ENCODE measurements at places on chromosomes 2 and 18. TPM values are rescaled to one million over a fixed set of nuclear protein-coding genes. Genes with fewer than 3 reads are reported as not detected.

Gene HRH4
- 1.1 TPM for polyA plus RNA-seq

Gene RAB27B
- polyA plus RNA-seq: 1.1 TPM

Gene LPIN2
- polyA plus RNA-seq: 96.5 TPM

Gene ATP6V1B1
- not detected for polyA plus RNA-seq

Gene DAPL1
- not detected for polyA plus RNA-seq

Gene TEKT4
- polyA plus RNA-seq: not detected

Gene HAUS1
- 39.6 TPM for polyA plus RNA-seq

Gene CHCHD5
- 40.2 TPM for polyA plus RNA-seq

Gene NEU2
- not detected for polyA plus RNA-seq

Gene FECH
- 15.8 TPM for polyA plus RNA-seq

Gene ASB18
- not detected for polyA plus RNA-seq

Gene STARD6
- 0.46 TPM for polyA plus RNA-seq

Gene HOXD12
- not detected for polyA plus RNA-seq

Gene SIX3
- polyA plus RNA-seq: not detected

Gene DPYSL5
- polyA plus RNA-seq: not detected

Gene CGREF1
- 0.36 TPM for polyA plus RNA-seq

Gene TM4SF20
- not detected for polyA plus RNA-seq

Gene CCDC141
- polyA plus RNA-seq: 2.4 TPM

Gene IL37
- not detected for polyA plus RNA-seq

Gene CACNB4
- polyA plus RNA-seq: not detected

Gene ARPC2
- 843 TPM for polyA plus RNA-seq

Gene AFG3L2
- polyA plus RNA-seq: 34.6 TPM

Gene RAB6C
- not detected for polyA plus RNA-seq

Gene SLC38A11
- polyA plus RNA-seq: not detected

Gene WNT10A
- polyA plus RNA-seq: 8.1 TPM

Gene CCDC150
- not detected for polyA plus RNA-seq

Gene PLEK
- polyA plus RNA-seq: 5.7 TPM

Gene WIPF1
- 169 TPM for polyA plus RNA-seq

Gene PCBP1
- polyA plus RNA-seq: 153 TPM

Gene RGPD4
- polyA plus RNA-seq: 0.03 TPM

Gene EFHD1
- 3.6 TPM for polyA plus RNA-seq
